ENCODE measurements at places on chromosomes 5 and 9.

DNA sequence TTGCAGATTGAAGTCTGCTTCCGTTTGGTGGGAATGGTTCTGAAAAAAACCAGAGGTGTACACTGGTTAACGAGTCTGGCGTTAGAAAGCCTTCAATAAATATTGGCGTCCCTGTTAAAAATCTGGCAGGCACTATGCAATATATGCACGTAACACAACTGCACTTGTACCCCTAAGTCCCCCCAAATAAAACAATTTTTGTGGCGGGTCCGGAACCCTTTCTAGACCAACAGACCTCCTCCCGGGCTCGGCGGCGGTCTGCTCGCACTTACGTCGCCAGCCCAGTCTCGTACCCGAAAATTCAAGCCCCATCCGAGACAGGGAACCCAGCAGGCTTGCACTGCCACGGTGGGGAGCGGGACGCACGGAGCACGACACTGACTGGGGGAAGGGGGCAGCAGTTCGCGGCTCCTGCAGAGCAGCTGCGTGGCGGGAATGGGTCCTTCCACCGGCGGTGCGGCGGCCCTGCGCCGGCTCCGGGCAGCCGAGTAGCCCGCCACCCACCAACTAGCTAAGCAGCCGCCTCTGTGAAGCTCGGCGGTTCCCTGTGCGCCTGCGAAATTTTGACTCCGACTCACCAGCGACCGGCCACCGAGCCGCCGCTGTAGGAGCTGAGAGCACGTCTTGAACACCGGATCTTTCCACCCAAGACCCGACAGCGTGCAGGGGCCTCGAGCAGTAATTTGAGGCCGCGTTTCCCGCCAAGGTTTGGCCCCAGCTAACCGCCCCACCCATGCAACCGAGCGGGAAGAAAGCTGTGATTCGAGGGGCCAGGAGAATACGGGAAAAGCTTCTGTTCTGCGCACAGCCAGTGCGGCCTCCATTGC lies 3.9 kb downstream of the MCIDAS start:
- no peak for DNase-seq

DNA sequence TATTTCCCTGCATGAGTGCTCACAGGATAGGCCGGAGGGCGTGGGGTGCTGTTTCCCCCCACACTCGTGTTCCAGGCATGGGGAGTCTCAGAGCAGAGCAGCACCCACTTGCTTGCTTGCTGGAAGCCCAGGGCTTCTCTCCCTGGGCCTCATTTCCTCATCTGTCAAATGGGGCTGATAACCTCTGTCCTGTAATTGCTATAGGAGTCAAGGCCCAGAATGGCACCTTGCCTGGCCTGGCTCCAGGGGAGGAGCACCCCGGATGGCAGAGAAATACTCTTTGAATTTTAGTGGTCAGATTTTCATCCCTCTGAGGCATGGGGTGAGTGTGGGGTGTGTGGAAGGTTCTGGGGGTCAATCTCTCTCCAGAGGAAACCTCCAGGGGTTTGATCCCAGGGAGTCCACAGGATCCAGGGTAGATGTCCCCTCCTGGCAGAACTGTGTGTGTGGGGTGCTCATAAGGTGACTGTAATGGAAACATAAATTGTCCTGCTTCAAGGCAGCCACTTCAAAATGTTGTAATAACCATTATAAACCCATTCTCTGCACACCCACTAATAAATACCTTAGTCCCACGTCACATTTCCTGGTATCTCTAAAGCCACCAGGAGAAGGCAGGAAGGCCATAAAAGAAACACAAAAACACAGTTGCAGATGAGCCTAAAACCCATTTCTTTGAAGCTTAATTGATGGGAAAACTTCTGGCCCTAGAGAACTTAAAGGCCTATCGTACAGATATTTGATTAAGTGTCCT lies 272.2 kb downstream of the FSTL4 start:
- no peak for DNase-seq

- DNase-seq, result no peak
These were observed 292.4 kb downstream of the ZNF608 start for GRCh38 chr5:124454081-124454480.

- no peak for DNase-seq
These were observed 193.5 kb upstream of the KLF9 start for GRCh38 chr9:70607926-70608325.

DNA sequence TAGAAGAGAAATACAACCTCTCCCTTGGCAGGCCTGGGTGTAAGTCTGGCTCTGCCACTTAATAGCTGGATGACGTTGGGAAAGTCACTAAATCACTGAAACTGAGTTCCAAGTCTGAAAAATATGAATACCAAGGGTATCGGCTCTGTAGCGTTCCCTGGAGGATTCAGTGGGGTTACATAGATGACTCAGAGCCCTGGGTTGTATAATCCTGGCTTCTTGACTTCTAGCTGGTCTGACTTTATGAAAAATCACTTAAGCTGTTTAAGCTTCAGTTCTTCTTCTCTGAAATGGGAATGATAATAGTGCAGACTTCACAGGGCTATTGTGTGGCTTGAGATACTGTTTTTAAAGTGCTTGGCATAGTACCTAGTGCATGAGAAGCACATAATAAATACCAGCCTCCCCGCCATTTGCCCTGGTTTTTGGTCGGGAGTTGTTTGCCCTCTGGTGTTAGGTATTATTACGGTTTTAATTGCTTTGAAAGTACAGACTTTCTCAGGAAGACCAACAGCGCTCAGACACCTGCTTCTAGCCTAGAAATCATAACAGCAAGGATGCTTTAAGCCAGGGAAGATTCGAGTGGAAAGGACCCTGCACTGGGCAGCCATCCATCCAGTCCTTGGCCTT lies 43.0 kb downstream of the CYFIP2 start:
- DNase-seq, result no peak

DNA sequence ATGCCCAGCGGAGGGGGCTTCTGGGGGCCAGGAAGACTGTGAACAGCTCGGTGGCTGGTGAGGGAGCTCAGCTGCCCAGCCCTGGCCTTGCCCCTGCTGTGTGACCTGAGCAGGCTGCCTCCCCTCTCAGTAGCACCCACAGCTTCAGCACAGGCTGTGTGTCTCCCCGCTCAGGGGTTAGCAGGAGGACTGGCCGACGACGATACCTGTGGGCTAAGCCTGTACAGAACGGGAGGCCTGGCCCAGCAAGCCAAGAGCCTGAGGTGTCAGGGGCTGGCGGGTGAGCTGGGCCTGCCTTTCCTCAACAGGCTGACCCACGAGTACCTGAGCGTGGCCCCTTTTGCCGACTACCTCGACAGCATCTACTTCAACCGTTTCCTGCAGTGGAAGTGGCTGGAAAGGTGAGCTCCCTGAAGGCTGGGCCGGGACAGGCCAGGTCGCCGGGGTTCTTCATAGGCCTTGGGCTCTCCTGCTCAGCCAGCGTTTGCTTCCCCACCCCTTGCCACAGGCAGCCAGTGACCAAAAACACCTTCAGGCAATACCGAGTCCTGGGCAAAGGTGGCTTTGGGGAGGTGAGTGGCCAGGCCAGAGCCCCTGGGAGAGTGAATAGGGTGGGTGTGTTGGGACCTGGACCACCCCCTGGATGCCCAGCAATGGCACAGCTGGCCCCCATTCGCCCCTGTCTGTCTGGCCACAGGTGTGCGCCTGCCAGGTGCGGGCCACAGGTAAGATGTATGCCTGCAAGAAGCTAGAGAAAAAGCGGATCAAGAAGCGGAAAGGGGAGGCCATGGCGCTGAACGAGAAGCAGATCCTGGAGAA lies 6.6 kb downstream of the GRK6 start:
- DNase-seq, result no peak

GRCh38 chr5:145443964-145444363 lies 391.2 kb downstream of the PRELID2 start:
- no peak for DNase-seq

- DNase-seq, result peak; percentile 81
These were observed 37.3 kb upstream of the UBE2D2 start for GRCh38 chr5:139523635-139524445.

GRCh38 chr5:24720743-24721142 lies 76.0 kb upstream of the CDH10 start:
- no peak for DNase-seq

Data from HAP-1 (cell line).